Activated CD8-positive, alpha-beta memory T cell treated with anti-CD3 and anti-CD28 coated beads for 1 hour (primary cell): ENCODE measurements at places on chromosomes 7 and 10.
A peak's percentile ranks its signal among the peaks of the same experiment; 100 is the strongest.

- no peak for DNase-seq
These were observed 18.8 kb downstream of the ANXA11 start for GRCh38 chr10:80186364-80187012.

GRCh38 chr7:48441848-48442492, 270.7 kb downstream of the ABCA13 start:
- no peak for DNase-seq

DNA sequence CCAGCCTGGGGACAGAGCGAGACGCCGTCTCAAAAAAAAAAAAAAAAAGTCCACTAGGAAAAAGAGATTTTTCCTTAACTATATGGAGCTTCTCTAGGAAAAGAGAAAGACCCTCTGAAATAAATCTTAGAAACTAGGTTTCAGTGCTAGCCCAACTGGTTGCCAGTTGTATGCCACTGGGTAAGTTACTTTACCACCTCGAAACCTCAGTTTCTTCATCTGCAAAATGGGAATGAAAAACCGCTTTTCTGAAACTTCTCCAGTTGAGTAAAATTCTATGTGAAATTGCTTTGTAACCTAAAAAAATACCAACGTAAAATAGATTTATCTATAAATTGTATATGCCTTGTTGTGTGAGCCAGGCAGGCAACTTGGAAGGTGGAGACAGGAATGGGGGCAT, 16.5 kb upstream of the EIF5AL1 start:
- DNase-seq: no peak

GRCh38 chr10:8137272-8137681, 82.8 kb downstream of the GATA3 start:
- DNase-seq: no peak

DNA sequence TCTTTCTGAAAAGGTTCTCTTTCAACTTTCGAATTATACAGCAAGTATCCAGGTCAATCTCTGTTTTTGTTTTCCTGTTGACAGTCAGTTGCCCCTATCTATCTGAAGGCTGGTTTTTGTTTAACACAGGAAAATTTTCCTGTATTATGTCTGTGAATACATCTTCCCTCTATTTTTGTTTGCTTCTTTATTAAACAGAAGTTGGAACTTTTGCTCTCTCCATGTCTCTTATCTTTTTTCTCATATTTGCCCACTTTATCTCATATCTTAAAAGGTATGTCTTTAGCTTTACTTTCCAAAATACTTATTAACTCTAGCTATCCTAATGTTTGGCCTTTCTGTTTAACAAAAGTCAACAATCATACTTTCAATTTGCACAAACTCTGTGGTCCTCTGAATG, 95.0 kb downstream of the BRAF start:
- DNase-seq: no peak

DNA sequence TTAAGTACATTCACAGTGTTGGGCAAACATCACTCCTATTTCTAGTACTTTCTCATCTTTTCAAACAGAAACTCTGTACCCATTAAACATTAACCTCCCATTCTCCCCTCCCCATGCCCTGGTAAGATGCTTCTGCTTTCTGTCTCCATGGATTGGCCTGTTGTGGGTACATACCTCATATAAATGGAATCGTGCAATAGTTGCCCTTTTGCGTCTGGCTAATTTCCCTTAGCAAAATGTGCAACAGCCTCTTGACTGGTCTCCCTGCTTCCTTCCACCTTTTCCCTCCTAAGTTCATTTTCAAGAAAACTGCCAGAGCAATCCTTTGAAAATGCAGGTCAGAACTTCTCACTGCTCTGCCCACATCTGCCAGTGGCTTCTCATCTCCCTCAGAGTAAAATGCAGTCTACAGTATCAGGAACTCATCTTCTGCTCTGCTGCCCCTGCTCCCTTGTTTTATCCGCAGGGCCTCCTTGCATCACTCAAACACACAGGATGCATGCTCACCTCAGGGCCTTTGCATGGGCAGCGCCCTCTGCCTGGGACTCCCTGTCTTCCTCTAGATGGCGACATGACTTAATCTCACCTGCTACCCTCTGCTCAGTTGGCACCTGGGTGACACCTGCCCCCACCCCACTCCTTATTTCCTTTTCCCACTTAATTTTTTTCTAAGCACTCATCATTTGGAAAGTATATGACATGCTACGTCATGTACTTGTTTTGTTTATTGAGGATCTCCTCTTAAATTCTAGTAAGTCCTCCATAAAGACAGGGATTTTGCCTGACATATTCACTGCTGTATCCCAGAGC, 44.3 kb upstream of the ECHDC3 start:
- DNase-seq: no peak

GRCh38 chr10:109348324-109348723, 575.0 kb downstream of the XPNPEP1 start:
- no peak for DNase-seq

DNA sequence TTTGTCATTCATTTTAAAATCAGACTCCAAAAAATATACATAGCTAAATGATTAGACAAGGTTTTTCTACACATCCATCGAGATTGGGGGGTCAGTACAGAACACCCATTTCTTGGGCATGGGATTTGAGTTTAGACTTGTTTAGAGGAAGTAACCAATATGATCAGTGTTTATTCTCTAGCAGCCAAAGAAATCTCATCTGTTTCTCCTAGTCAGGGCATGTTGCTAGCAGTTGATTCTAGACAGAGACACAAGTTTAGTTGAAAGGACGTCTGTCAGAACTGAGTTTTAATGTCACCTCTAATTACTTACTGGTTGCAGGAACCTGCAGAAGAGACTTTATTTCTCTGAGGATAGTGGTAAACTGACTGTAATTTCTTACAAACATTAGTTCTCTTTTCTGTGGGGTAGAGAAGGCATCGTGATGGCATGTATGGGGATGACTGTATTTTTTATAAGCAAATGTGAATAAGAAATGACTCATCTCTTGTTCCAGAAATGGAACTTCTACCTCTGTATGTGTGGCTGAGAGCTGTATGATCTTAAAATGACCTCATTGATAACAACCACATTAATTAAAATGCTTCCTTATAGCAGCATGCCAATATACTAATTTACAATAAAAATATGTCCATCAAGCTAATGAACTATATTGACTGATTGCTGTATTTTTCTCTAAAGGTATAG, 30.6 kb upstream of the RHOBTB1 start:
- no peak for DNase-seq

GRCh38 chr10:13659887-13660550, 73.3 kb downstream of the PRPF18 start:
- DNase-seq: peak; percentile 53

DNA sequence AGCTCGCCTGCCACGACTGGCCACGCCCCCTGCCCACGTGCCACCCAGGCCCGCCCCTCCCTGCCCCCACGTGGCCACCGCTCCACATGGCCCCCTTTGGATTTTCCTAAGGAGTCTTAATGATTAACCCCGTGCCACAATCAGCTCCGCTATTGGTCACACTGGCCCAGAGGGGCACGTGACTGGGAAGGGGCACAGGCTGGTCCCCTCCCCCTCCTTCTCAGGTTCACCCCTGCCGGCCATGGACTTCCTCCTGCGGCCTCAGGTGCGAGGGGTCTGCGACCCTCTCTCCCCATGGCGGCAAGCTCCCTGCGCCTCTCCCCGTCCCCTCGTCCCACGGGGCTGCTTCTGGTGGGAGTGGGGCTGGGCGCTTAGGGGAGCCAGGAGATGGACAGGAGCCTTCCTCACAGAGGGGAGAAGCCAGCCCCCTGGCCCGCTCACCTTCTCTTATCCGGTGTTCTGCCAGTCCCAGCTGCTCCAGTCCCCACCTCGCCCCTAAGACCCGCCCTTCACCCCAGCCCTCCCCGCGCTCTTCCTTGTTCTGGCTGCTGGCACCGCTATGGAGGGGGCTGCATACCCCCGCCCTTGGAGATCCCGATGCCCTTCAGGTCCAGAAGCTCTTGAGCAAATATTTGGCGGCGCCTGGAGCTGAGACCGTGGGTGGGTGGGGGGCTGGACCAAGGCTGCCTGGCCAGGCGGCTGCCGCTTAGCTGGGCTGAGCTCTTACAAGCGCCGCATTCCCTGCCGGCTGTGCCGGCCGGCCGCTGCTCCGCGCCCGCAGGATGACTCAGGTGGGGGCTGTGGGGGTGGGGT, 3.2 kb downstream of the SLC4A2 start:
- DNase-seq: no peak

GRCh38 chr7:139494835-139495579, 11.5 kb upstream of the KLRG2 start:
- DNase-seq: no peak

DNA sequence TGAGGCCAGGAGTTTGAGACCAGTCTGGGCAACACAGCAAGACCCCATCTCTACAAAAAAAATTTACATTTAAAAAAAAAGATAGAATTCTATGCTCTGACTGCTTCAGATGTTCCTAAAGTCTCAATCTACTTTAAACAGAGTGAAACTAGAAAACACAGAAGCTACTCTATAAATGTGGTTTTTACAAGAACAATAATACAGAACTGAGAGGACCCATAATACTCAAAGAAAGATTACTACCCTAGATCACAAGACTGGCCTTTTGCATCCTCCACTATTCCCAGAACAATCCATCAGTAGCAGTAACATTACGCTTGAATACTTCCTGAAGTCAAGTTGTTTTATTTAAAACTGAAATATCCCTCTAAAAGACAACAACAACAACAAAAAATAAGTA, 119.4 kb downstream of the ZFAND4 start:
- no peak for DNase-seq

- no peak for DNase-seq
These were observed 204.6 kb upstream of the INHBA start for GRCh38 chr7:41907444-41907843.

DNA sequence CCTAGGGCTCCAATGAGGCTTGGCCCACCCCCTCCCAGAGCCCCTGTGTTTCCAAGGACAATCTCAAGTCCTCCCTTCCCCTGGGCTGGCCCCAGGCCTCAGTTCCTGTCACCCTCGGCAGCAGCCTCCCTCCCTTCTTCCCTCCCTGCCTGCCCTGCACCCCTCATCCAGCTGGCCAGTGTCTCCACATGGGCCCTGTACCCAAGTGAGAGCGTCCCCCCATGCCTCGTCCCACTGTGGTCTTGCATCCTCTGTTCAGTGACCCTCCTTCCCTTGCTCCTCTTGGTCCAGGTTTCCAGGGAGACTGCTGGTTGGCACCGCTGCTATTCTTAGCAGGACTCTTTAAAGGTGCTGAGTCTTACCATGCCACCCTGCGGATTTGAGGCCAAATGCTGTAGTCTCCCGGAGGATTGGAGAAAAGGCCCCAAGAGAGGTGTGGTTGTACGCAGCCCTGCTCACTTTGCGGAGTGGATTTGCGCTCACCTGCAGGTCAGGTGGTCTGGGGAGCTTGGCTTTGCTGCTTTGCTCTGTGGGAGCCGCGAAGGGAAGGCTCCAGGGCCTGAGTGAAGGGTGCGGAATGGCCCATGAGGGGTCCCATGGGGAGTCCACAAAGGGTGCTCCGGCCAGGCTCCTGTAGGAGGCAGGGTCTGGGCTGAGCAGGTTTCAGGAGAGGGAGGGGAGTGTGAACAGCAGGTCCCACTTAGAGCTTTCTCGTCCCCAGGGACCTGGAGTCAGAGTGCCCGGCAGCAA, 519.2 kb downstream of the TCERG1L start:
- DNase-seq: no peak

- DNase-seq: no peak
These were observed 13.1 kb upstream of the SLC26A3 start for GRCh38 chr7:107816011-107816566.
